Epithelial cell of esophagus (primary cell): ENCODE measurements at places on chromosomes 12 and 14.

DNA sequence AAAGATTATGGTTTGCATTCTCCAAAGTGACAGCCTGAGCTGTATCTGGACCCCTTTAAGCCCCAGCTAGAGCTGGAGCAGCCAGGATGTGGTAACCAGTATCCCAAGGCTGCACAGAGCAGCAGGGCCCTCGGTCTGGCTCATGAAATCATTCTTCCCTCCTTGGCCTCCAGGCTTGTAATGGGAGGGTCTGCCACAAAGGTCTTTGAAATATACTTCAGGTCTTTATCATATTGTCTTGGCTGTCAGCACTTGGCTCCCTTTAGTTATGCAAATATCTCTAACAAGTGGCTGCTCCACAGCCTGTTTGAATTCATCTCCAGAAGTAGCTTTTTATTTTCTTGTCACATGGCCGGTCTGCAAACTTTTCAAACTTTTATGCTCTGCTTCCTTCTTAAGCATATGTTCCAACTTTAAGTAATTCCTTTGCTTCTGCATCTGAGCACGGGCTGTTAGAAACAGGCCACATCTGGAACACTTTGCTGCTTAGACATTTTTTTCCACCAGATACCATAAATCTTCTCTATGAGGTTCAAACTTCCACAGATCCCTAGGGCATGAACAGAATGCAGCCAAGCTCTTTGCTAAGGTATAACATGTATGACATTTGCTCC is 663.4 kb upstream of the MIS18BP1 start:
- DNase-seq = no peak

- DNase-seq = no peak
These were observed 31.7 kb downstream of the SMOC1 start for GRCh38 chr14:69910871-69911270.

GRCh38 chr12:64745980-64746379 is 13.2 kb downstream of the GNS start:
- DNase-seq = no peak

DNA sequence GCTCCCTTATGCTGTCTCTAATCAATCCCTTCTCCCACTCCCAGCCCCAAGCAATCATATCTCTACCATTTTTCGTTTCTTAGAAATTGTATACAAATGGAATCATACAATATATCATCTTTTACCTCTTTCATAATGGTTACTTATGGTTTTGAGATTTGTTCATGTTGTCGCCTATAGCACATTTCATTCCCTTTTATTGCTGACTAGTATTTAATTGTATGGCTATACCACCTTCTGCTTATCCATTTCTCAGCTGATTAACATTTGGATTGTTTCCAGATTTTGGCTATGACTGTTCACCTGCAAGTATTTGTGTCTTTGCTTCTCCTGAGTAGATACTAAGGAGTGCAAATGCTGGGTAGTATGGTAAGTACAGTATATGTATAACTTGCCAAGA is 36.7 kb upstream of the GRIN2B start:
- no peak for DNase-seq

DNA sequence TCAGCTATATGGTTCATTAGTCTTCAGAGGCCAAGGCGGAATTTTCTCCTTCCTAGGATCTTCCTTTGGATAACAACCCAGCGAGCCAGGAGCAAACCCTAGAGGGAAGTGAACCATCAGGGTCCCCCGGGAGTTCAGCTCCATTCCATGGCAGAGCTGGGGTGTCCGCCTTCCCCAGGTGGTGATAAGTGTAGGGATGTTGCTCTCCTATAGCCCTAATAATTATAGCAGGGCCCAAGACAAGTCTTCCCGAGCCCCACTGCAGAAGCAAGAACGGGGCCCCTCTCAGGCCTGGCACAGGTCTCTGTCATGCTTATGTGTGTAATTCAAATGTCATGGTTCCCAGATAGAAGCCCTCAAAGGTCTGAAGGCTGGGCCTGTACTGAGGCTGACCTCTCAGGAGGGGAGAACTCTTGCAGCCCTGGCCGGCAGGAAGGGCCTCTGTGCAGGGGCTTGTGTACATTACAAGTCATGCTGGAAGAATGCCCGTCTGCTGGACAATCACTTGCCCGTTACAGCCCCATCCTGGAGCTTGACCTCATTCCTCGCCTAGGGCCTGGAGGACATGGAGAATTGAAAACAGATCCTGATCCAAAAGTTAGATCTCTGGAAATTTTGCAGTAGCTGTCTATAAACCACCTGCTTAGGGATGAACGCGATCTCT is 17.3 kb downstream of the LRTM2 start:
- no peak for DNase-seq

DNA sequence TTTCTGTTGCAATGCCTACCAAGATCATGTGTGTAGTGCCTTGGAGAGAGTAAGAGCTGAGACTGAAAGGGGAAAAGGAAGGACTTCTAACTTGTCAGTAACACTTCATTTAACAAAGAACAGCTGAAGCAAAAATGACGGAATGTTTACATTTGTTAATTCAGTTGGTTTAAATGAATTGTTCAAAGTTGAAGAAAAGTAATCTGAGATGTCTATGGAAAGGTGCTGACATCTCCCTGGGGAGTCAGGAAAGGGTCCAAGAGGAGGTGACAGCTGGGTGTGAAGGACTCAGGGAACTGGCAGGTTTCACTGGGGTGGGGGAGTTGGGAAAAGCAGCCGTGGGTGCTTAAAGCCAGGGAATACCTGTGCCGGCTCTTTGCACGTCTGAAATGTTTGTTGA is 7.9 kb downstream of the TMEM63C start:
- DNase-seq = no peak

GRCh38 chr12:110347767-110348166 is 55.7 kb downstream of the ANAPC7 start:
- no peak for DNase-seq

DNA sequence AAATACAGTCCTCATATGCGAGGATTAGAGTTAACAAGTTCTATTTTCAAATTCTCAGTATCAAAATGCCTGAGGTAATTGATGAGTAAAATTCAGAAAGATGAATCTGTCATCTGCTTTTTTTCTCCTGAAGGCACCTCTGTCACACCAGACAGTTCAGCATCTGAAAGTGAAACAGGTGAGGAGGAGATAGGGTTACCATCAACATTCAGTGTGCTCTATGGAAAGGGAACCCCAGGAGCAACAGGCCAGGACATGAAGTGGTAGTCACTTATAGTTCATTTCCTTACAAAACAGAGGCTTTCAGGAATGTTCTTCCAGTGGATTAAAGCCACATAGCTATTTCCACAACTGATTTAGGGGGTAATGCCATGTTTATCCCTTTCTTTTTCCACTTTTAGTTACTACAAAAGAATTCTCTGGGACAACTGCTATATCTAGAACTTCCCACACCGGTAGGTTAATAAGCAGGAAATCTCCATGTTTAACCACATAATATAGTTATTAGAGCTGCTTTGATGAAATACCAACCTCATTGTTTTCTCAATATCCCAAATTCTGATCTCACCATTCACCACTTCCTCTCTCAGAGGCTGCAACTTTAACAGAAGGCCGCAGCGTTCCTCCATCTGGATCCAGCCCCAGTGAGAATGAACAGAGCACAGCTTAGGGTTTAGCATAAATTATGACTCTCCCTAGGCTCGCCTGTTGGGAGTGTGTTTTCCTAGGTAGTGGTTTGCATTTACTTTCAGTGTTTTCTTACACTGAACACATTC is 177.0 kb upstream of the CNTN1 start:
- DNase-seq = peak; percentile 64

DNA sequence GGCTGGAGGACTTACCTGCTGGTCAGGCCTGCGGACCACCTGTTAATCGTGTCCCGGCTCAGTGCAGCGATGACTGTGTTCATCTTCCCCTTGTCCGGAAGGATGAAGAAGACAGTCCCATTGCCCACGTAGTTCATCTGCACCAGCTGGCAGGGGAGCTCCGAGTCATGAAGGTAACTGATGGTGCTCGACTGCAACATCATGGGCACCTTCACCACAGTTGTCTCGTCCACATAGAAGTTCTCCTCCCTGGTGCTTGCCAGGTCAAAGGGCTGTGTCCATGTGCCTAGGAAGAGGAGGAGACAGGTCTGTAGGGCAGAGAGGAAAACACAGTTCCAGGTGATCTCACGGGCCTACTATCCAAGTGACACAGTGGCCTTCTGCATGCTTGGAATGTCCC is 13.4 kb downstream of the SERPINA6 start:
- no peak for DNase-seq

- DNase-seq = peak; percentile 20
These were observed 280.5 kb downstream of the DPF3 start for GRCh38 chr14:72613231-72613974.

- no peak for DNase-seq
These were observed 91.1 kb downstream of the USP15 start for GRCh38 chr12:62351326-62351725.

DNA sequence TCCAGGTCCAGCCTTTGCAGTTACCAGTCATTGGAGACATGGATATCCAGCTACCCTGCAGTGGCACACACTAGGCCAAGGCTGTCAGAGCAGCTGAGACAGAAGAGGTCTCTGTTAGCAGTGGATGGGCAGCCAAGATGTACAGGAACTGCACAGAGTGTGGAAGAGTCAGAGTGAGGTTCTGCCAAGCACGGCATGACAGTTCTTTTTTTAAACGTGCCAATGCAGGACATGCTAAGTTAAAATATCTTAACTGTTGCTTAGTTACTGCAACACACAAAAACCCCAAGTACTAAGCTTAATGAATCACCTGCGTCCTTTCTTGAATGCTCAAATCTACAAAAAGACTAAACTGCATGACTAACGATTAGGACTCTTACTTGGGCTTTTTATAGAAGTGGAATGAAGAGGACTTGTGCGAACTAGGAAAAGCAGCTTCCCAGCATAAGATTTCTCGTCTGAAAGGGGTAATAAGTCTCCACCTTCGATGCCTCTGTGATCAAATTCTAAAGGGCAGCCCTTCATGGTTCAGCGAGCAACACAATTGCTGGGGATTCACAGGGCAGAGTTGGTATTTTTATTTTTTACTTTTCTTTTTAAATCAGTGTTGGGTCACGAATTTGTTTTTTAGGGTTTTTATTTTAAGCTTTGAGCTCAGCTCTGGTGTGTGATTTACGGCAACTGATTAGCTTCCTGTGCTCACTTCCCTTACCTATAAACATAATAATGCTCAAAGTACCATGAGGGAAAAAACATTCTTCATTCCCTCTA is 20.6 kb downstream of the MAPK1IP1L start:
- peak; percentile 92 for DNase-seq

GRCh38 chr12:31485571-31485970 is 105.4 kb downstream of the DENND5B start:
- no peak for DNase-seq

- no peak for DNase-seq
These were observed 99.4 kb upstream of the FRMD6 start for GRCh38 chr14:51552275-51552674.

- DNase-seq = no peak
These were observed 80.8 kb downstream of the TMTC1 start for GRCh38 chr12:29702972-29703371.

- no peak for DNase-seq
These were observed 58.9 kb downstream of the GPR65 start for GRCh38 chr14:88063811-88064210.

- DNase-seq = no peak
These were observed 725.5 kb upstream of the FLRT2 start for GRCh38 chr14:84804468-84804867.
